ENCODE measurements at places on chromosomes 4 and X.

GRCh38 chr4:2572866-2573265, 36.4 kb downstream of the FAM193A start:
- DNase-seq: no peak

DNA sequence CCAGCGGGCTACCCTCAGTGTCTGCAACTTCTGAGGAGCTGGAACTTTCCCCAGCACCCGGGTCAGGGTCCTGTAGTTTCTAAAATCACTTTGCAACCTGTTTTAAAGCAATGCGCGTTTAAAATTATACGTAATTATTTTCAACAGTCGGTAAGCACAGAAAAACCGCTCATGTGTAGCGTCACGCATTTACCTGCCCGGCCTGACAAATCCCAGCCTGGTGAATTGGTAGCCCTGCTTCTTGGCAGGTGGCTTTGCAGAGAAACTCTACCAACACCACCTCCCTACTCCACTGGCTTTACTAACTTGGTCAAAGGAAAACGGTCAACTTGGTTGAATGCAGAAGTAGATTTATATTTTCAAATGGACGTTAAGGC, 640 bp downstream of the BANK1 start:
- no peak for DNase-seq

- no peak for DNase-seq
Measured at GRCh38 chr4:61011051-61011450, 189.1 kb upstream of the ADGRL3 start.

- DNase-seq: no peak
Measured at GRCh38 chr4:125321709-125322365, 7.1 kb downstream of the FAT4 start.

- DNase-seq: no peak
Measured at GRCh38 chr4:48180234-48180633, 46.2 kb upstream of the TXK start.

GRCh38 chrX:1528884-1529203, 8.1 kb downstream of the P2RY8 start:
- DNase-seq: no peak

DNA sequence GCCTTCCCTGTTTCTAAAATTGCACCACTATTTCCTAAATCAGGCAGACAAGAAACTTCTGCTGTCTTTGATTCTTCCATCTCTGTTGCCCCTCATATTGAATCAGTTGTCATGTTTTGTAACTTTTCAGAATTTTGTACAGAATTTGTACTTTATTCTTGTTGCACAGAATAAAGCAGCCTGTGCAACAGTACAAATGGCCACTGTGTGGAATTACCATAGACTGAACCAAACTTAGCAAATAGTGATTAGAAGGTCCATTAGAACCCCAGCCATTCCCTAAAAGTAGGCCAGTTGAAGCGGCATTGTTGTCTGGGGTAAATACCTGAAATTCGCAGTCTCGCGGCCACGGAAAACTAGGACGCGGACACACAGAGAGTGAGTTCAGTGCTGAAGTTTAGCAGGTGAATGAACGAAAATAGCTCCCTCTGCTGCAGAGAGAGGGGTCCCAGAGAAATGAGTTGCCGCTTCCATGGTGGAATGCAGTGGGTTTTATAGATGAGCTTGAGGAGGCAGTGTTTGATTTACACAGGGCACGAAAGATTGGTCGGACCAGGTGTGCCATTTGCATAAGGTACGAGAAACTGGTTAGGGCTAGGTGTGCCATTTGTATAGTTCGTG, 71.8 kb downstream of the C4orf33 start:
- no peak for DNase-seq

GRCh38 chrX:20205927-20206708, 60.6 kb downstream of the RPS6KA3 start:
- no peak for DNase-seq

GRCh38 chr4:152063621-152064240, 302.9 kb upstream of the GATB start:
- DNase-seq: no peak

GRCh38 chrX:107674480-107675364, 46.4 kb downstream of the PRPS1 start:
- DNase-seq: no peak

DNA sequence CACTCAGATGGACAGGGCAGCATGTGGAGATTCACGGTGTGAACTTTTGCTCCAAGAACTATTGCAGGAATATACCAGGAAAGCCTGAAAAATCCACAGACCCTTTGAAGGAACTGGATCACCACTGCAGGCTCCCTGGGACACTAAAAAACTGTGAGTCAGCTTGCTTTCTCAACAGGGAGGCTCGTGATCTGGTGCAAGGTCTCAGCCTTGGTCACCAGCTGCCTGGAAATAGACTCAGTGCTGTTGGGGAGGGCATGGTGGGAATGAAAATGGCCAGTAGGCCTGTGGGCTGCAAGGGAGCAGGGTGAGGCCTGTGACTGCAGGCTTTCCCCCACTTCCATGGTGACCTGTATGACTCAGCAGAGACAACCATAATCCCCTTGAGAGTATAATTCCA, 426.4 kb upstream of the RPS6KA3 start:
- no peak for DNase-seq

Measured in left renal pelvis (tissue), 4 donors.